Dermis blood vessel endothelial cell (primary cell): ENCODE measurements at places on chromosomes 11 and 22. TPM values are rescaled to one million over a fixed set of nuclear protein-coding genes. Genes with fewer than 3 reads are reported as not detected.

RAB39A gene
- total RNA-seq: 0.05 and 0.17 TPM in 2 replicates

WNT7B gene
- total RNA-seq: not detected in 2 replicates

NRXN2 gene
- total RNA-seq: not detected in 2 replicates

KDM4E gene
- not detected in 2 replicates for total RNA-seq

DNA sequence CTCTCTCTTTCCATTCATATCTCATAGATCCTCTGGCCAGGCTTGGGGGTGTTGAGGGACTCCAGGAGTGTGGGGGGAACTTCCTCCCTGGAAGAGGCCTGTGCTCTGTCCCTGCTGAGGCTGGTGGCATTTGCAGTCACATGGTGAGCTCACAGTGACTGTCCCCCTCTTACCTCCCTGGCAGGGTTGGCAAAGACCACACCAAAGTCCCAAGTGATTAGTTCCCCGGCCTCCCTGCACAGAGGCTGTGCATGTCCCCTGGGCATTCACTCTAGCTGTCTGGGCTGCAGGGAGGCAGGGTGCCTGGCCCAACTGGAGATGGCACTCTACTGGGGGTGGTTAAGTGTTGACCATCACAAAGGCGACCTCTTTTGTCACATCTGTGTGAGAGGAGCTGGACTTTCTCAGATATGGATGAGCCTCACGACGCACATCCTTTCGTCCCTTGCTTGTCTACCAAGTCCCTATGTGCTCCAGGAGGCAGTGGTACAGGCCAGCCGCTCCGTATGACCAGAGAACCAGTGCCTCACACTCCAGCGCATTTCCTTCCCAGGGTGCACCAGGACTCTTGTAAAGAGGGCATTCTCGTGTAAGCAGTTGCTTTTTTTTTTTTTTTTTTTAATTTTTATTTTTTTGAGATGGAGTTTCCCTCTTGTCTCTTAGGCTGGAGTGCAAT, 8.8 kb downstream of the TANGO2 start:
- DNase-seq: no peak

DNA sequence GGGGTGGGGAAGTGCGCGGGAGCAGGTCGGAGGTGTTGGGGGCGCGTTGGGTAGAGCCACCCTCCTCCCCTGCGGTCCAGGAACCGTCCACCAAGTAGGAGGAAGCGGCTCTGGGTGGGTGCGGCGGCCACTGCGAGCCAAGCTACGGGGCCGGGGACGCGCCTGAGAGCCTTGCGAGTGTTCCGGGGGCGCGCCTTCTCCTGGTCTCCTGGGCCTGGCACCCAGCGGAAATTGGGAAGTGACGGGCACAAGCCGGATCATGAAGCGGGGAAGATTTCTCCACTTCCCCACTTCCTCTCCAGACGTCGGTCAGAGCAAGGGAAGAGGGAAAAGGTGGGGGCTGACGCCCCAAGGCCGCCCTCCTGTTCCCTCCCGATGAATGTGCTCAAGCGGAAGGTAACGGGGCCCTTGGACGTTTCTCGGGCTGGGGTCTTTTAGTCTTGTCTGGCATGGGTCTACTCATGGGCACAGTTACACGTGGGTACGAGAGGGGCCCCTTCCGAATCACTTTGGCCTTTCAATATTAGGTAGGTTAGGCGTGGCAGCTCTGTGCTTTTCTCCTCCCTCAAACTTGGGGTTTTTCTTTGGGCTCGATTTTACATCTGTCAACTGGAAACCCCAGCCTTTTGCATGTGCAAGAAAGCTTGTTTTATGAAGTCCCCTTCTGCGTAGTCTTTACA, 865 bp downstream of the RBM14 start:
- peak; percentile 72 for DNase-seq
